ENCODE measurements at places on chromosomes 11 and 22.

- no peak for DNase-seq
Observed at GRCh38 chr11:34890812-34891211, 25.4 kb downstream of the APIP start.

DNA sequence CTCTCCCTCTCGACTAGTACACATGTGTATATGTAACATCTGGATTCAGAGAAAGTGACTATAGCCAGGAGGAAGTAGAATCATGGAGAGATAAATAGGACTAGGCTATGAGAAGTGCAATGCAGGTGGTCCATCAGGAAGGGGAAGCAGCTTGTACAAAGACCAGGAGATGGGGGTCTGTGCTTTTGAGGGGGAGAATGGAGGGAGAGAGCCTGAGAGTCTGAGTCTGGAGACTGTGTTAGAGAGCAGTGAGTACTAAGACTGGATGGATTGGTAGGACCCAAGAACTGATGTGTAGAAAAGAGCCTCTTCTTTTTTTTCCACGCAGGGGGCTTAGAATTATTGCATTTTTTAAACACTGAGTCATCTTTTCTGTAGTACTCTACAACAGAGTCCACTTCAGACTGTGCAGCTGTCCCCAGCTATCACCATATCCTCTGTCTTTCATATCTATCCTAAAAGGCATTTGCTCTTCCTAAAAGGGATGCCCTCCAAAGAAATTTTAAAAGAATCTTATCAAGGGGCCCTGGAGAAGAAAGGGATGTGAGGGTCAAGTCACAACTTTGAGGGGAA is 80.4 kb downstream of the BDNF start:
- DNase-seq: no peak

GRCh38 chr11:131895865-131896264 is 525.5 kb downstream of the NTM start:
- no peak for DNase-seq

DNA sequence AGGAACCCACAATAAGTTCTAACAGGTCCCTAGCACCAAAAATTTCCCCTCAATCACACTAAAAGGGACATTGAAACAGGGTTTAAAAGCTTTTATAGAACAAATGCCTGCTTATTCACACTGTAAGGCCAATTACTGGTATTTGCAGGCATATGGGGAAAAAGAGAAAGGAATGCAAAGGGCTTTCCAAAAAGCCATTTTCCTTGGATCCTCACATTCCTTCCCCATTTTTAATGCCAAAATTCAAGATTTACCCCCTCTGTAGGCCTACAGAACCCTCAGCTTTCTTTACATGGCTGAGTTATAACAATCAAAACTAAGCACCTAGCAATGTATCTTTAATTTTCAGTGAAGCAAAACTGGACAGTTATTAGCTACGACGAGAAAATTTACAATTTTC is 102.0 kb downstream of the SBF2 start:
- DNase-seq: no peak

- no peak for DNase-seq
Observed at GRCh38 chr11:126978165-126978564, 22.4 kb downstream of the KIRREL3 start.

GRCh38 chr11:84218318-84218717 is 932.2 kb upstream of the CCDC90B start:
- DNase-seq: no peak

DNA sequence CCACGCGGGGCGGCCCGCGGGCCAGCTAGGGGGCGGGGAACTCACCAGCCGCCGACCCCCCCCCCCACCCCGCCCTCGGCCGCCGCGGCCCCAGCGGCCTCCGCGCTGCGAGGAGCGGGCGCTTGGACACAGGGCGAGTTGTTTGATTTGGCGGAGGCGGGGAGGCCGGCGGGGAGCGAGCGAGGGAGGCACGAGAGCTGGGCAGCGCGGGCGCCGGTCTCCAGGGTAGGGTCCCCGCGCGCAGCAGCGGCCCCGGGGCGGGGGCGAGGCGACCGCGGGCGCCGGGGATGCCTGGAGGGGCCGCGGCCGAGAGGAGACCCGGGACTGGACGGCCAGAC is 64.4 kb downstream of the NAV2 start:
- no peak for DNase-seq

DNA sequence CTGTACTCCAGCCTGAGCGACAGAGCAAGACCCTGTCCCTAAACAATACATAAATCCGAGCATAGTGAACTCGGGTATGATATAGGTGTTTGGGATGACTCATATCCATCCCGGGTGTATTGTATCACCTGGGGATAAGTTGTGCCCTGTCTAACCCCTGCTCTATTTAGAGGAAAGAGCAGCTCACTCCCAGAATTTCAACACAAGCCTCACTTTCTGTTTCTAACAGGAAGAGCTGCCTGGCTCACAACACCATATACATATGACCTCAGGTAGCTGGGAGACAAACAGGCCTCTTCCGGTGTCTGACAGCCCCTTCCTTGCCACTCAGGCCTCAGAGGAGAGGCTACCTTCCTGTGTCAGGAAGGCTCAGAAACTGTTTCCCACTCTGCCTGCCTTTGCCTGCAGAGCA is 9.9 kb upstream of the MICALL1 start:
- no peak for DNase-seq

DNA sequence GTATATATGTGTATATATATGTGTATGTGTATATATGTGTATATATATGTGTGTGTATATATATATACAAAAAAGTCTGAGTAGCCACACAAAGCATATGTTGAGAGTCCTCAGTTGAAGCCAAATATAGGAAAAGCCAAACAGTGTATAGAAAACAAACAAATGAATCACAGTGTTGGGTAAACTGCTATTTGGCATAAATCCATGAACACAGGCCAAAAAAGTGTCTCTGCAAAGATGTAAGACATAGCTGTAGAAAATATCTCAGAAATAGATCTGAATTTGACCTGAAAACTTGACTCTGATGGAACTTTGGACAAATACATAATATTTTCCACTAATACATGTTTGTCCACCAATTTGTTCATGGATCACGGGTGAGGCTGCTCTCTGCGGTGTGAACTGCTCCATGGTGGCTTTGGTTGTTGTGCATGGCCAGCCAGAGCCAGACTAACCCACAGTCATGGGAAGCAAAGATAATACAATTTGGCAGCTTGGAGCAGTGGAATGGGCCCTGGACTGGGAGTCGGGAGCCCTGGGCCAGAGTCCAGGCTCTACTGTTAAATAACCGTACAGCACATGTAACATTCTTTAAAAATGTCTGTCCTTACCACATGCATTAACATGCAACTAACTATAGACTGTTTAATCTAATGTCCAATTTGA is 76.9 kb upstream of the EED start:
- DNase-seq: no peak

- DNase-seq: no peak
Observed at GRCh38 chr11:96465512-96465911, 75.7 kb downstream of the JRKL start.

DNA sequence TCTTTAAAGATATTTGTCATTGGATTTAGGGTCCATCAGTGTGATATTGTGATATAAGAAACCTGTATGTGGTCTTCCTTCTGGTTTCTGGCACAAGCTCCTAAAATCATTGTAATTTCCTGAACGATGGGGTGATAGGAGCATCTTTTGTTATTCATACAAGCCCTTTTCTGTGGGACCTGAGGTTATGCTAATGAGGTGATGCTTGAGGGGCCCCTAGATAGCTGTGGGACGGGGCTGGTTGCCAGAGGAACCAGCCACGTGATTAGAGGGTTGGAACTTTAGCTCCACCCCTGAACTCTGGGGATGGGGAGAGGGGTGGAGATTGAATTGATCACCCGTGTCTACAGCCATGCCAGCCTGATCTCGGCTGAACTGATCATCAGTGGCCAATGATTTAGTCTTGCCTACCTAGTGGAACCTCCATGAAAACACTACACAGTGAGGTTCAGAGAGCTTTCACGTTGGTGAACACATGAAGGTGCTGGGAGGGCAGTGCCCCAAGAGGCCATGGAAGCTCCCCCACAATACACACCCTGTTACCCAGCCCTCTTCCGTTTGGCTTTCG is 62.8 kb downstream of the BCR start:
- DNase-seq: no peak

- DNase-seq: no peak
Observed at GRCh38 chr11:114066046-114066648, 6.6 kb downstream of the ZBTB16 start.

GRCh38 chr11:19059833-19060232 is 684 bp downstream of the MRGPRX2 start:
- no peak for DNase-seq

- DNase-seq: no peak
Observed at GRCh38 chr11:27179334-27179733, 138.7 kb downstream of the BBOX1 start.

GRCh38 chr11:81165164-81165563 is 1568.5 kb downstream of the FAM181B start:
- no peak for DNase-seq

DNA sequence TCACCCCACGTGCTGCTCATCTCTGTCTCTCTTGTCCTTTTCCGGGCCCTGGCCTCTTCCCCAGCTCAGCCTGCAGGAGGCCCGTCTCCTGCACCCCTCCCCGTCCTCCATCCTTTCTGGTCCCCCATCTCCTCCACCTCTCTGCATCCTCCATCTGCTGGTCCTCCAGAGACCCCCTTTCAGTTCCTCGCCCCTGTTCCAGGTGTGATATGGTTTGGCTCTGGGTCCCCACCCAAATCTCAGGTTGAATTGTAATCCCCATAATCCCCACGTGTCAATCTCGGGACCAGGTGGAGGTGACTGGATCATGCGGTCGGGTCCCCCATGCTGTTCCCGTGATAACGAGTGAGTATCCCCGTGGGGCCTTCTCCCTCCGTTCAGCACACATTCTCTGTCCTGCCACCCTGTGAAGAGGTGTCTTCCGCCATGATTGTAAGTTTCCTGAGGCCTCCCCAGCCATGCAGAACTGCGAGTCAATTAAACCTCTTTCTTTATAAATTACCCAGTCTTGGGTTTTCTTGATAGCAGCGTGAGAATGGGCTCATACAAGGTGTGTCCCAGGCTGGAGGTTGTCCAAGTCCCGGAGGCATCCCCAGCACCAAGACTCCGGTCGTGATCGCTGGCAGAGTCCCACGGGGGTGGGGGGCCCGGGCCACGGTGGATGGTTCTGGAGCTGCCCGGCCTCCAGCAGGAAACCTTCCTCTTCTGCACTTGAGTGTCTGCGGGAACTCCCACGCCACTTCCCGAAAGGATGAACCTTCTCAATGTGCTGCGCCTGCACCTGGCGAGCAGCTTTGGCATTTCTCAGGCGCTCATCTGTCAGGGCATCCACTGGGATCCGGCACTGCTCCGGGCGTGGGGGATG is 29.0 kb upstream of the TOLLIP start:
- no peak for DNase-seq

- DNase-seq: no peak
Observed at GRCh38 chr11:57278721-57279095, 41.7 kb upstream of the APLNR start.

GRCh38 chr11:5992604-5993251 is 5.9 kb upstream of the OR52L1 start:
- DNase-seq: no peak

GRCh38 chr11:6637871-6638270 is 17.7 kb downstream of the DCHS1 start:
- DNase-seq: no peak
